ENCODE measurements at places on chromosomes 5 and 9.

- DNase-seq, result no peak
These were observed 832 bp downstream of the EIF4EBP3 start for GRCh38 chr5:140548300-140548688.

DNA sequence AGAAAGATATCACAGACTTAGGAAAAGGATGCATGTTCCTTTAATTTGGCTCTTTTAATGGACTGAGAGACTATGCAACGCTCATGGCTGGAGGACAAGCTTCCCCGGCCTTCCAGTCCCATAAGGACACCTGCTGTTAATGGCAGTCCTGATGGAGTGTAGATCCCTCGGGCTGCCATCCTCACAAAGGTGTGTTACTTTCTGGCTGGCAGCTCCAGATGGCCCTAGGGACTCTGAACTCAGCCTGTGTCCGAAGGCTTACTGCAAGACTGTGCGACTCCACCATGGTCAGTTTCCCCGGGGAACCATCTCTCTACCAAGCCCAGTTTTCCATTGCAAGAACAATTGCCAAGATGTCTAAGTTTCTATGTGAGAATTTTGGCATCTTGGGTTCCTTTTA lies 25.5 kb upstream of the KCNIP1 start:
- DNase-seq, result no peak

DNA sequence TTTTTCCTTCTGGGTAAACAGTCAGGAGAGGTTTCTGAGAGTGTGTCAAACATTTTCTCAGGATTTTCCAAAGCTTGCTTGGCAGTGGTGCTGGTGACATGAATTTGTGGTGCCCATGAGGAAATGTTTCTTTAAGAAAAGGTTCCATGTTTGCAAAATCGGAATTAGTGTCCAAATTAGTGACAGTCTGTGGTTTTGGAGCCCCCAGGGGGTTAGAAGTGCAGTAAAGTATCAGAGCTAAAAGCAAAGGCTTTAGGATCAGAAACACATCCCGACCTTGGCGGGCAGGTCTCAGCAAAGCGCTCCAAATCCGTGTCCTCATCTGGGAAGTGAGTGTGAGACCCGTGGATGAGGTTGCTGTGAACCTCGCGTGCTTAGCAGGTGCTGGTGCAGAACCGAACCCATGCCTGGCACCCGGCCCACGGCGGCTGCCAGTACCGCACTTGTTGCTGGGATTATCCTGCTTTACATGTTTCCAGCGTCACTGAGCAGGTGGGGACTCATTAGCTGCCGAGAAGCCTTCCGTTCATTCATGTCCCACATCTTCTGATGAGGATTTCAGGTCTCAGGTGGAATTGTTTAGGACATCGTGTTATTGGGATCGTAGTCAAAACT lies 70.8 kb upstream of the COL5A1 start:
- no peak for DNase-seq

GRCh38 chr5:115875447-115875846 lies 33.7 kb downstream of the AP3S1 start:
- no peak for DNase-seq

DNA sequence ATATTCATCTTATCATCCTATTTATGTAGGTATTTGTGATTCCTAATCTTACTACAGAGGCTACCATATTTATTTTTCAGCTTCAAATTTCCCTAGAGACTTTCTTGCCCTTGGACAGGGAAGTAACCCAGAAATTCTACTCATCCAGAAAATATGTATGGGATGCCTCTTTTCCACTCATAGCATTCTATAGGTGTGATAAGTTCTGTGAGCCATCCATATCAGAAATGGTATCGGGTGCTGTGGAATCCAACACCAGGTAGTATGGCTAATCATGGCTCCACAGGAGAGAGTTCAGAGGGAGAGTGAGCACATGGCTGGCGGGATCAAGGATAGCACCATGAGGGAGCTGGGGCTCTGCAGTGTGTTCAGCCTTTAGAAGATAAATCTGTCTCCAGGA lies 349.3 kb upstream of the ACTBL2 start:
- no peak for DNase-seq

GRCh38 chr5:159971931-159972461 lies 36.9 kb upstream of the TTC1 start:
- no peak for DNase-seq

GRCh38 chr5:118236108-118236849 lies 752.1 kb downstream of the DTWD2 start:
- DNase-seq, result no peak

DNA sequence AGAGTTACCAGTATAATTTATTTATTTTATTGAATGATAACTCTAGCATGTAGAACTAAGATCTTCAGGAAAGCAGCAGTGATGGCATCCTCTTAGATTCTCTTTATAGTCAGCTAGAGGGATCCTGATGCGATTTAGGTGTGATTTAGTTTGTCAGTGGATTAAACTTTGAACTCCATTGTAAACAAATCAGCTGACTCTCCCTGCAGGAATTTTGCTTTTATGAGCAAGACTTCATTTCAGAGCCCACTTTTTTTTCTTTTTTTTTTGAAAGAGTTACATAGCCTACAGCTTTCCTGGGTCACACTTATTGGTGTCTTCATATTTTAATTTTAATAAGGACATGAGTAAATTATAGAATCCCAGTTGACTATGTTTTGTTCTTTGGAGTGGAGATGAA lies 93.8 kb upstream of the SEMA6A start:
- DNase-seq, result no peak

DNA sequence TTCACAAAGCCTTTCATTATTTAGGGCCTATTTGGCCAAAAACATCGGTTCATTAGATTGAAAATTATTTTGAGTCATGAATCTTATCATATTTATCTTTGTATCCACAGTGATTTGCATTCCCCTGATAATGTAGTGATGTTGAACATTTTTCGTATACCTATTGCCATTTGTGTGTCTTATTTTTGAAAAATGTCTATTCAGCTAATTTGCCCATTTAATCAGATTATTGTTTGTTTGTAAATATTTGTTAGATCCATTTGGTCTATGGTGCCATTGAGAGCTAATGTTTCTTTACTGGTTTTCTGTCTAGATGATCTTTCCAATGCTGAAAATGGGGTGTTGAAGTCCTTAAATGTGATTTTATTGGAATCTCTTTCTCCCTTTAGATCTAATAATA lies 439.2 kb upstream of the TYRP1 start:
- DNase-seq, result no peak

DNA sequence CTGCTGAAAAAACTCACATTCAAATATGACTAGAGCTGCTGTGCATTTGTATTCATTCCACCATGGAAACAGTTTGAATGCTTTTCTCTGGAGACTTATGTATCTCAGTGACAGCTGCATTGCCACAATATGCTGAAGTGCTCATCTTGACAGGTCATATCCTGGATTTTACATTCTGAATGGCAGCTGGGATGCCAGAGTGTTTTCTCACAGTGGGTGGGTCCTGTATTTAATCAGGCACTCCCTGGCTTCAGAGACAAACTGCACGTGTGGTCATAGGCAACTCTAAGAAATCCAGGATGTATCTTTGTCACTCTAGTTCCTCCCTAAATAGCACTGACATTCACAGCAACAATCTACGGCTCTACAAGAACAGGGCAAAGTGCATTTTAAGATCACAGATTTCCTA lies 75.6 kb downstream of the ST8SIA4 start:
- no peak for DNase-seq

- peak; percentile 49 for DNase-seq
These were observed 6.0 kb downstream of the B4GALT1 start for GRCh38 chr9:33161011-33161588.

GRCh38 chr9:134959971-134960310 lies 42.2 kb upstream of the FCN1 start:
- DNase-seq, result no peak

DNA sequence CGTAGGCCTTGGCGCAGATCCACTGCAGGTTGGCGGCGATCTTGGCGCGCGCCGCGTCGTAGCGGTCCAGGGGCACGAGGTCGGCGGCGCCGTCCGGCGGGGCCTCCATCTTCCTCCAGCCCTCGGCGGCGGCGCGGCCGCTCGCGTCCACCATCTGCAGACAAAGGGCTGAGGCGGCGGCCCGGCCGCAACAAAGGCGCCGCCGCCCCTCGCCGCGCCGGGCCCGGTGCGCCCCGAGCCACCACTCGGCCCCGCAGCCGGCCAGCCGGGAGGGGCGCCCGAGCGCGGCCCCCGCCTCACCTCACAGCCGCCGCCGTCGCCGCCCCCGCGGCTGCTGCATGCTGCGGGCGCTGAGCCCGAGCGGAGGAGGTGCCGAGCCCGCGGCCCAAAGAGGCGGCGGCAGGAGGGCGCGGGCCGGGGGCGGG lies 328 bp downstream of the CAMSAP1 start:
- DNase-seq, result no peak

GRCh38 chr5:163185315-163185714 lies 252.1 kb upstream of the CCNG1 start:
- DNase-seq, result no peak

GRCh38 chr9:114822708-114823107 lies 16.9 kb upstream of the TNFSF15 start:
- no peak for DNase-seq

DNA sequence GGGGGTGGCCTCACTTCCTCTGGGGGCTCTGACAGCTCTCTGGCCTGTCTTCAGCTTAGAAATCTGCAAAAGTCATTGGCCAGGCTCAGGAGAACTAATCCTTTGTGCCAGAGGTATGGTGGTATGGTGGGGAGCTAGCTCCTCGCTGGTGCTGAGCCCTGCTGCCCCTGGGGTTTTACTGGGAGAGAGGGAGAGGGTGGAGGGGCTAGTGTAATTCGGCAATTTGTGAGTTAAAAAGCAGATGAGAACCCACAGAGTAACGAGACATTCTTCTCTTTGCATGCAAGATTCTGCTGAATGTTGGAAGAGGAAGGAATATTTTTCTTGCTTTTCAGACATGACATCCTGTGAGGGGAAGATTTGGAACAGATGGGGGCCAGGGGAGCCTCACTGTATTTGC lies 65.5 kb upstream of the SPRY4 start:
- DNase-seq, result no peak

GRCh38 chr5:138936968-138937345 lies 61.8 kb upstream of the LRRTM2 start:
- no peak for DNase-seq

DNA sequence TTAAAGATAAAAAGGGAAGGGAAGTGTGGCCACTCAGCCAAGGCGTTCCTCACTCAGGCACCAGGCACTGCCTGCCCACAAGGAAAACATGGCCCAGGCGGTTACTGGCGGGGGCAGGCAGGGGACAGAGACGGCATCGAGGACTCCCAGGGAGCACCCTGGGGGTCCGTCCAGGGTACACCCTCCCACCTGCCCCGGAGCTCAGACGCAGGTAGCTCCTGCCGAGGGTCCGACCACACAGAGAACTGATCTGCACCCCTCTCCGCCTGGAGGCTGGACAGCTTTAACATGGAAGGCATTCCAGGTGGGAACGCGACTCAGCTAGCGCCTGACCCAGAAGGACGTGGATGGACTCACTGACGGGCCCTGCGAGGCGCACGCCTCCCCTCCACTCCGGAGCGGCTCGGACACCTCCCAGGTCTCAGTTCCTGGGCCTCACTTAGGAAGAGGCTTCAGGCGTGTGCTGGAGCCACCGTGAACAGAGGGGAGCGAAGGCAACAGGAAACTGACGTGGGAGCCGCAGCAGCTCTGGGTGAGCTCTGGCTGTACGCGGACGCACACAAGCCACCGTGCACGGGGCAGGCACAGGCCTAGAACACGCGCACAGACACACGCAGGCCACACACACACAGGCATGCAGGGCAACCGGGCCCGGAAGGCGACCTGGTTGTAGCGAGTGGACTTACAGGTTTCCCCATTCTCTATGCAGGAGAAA lies 47.5 kb downstream of the NKD2 start:
- no peak for DNase-seq

DNA sequence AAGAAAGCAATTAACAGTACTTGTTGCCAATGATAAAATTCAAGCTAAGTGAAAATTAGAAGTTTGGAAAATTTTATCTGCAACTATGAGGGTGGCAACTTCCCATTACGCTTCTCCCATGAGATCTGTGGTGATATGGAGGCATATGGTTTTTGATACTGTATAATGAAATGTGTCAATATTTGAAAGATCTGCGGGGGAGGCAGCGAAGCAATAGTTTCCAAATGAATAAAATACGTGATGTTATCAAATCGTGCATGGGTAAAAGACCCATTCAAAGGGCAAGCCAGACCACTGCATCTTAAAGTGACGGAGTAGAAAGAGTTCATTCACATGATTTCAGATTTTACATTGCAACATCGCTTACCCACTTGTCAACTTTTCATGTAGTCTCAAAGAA lies 20.9 kb upstream of the BOD1 start:
- no peak for DNase-seq

GRCh38 chr5:65955746-65956145 lies 29.4 kb downstream of the ERBIN start:
- DNase-seq, result no peak

DNA sequence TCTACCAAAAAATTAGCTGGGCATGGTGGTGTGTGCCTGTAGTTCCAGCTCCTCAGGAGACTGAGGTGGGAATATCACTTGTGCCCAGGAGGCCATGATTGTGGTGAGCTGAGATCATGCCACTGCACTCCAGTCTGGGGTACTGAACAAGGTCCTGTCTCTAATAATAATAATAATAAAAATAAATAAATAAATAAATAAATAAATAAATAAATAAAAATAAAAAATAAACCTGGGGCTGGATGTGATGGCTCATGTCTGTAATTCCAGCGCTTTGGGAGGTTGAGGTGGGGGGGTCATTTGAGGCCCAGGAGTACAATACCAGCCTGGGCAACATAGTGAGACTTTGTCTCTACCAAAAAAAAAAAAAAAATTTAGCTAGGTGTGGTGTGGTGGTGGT lies 113.7 kb downstream of the ARHGEF28 start:
- no peak for DNase-seq

DNA sequence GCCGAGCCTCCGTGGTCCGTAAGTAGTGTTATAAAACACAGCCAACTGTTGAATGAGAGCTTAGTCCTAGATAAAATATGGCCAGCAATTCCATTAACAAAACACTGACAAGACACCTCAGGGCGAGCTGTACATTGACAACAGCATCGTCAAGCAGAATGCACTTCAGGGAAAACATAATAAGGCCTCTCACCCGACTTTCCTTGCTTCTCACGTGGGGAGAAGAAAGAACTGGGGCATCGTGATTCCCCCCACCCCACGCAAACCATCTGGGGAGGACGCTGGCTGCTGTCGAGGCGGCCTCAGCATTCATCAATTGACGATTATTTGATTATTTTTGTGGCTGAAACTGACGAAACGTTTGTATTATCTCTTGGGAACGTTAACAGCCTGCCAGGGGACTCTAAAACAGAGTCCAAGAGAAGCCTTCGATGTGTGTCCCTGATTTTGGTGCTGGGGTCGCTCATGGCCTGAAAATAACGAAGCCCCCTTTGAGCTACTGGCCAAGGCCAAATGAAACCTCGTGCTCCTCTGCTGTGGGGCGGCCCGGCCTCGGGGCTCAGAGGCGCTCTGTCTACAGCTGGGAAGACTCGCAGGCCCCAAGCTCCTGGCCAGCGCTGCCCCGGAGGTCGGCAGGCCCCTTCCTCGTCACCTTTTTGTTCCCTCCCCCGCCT lies 464 bp downstream of the GDF9 start:
- no peak for DNase-seq

DNA sequence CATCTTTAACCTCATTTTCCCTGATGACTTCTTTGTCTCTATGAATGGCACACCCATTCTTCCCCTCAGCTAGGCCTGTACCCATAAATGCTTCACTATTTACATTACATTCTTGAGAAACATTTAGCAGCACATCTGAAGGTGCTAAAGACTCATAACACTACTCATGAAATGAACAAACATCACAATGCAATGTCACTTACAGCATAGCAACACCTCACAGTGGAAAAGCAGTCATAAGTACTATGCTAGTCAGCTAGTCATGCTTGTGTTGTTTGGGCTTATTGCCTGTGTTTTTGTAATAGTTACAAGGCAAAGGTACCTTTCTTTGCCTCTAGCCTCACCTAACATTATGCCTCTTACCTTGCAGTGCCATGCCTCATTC lies 228.9 kb downstream of the KIAA0825 start:
- DNase-seq, result no peak

Data from effector memory CD8-positive, alpha-beta T cell (primary cell).